ENCODE measurements at places on chromosomes 2 and 18.

GRCh38 chr2:74238879-74239278 lies 40.5 kb downstream of the MTHFD2 start:
- no peak for DNase-seq

- DNase-seq, result no peak
These were observed 9.9 kb downstream of the GLI2 start for GRCh38 chr2:120745420-120746111.

DNA sequence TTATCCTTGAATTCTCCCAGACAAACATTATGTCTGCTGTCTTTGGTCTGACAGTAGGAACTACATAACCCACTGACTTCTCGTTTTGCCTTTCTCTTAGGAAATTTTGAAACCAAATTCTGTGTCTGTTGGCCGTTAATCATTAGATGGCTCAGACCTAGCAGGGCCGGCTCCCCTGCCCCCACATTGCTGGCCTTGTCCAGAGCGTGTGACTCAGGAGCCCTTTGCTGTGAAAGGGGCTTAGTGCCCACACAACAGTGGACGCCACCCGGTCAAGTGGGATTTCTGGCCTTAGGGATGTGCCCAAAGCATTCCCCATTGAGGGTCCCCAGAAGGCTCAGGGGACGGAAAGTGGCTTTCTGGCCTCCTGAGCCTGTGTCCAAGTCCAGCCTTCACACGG lies 137.5 kb downstream of the CTIF start:
- no peak for DNase-seq

DNA sequence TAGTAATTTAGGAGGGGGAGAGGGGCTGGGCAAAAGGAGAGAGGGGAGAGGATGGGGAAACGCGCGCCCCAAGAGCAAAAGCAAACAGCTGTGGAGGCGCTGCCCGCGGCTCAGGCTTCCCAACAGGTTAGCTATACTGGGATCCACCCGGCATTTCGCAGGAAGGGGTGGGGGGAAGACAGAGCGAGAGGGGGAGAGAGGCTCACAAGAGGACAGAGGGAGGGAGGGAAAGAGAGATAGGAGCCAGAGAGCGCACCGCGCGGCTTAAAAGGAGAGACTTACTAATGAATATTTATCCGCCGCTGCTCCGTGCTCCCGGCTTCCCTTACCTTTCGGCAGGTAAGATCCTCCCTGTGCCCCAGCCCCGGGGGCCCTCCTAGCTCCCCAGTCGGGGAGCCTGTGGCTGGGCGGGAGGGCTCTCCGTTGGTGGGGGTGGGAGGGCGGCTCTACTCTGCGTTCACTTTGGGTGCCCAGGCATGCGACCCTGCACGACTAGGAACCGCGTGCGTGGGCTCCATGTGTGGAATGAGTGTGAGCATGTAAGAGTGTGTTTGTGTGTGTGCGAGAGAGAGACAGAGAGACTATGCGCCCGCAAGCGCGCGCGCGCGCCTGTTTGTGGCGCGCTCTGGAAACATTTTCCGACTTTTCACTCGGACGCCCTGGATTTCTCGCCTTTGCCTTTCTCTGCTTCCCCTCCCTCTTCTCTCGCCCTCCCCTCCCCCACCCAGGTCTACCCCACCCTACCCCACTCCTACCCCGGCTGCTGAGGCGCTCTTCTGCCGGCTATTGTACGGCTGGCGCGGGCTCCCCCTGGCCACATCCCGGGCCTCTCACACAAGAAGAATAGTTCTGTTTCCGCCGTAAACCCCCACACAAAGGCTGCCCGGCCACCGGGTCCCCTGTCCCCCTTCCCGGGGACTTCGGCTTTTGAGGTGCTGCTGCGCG lies 7.2 kb upstream of the SIX3 start:
- no peak for DNase-seq

DNA sequence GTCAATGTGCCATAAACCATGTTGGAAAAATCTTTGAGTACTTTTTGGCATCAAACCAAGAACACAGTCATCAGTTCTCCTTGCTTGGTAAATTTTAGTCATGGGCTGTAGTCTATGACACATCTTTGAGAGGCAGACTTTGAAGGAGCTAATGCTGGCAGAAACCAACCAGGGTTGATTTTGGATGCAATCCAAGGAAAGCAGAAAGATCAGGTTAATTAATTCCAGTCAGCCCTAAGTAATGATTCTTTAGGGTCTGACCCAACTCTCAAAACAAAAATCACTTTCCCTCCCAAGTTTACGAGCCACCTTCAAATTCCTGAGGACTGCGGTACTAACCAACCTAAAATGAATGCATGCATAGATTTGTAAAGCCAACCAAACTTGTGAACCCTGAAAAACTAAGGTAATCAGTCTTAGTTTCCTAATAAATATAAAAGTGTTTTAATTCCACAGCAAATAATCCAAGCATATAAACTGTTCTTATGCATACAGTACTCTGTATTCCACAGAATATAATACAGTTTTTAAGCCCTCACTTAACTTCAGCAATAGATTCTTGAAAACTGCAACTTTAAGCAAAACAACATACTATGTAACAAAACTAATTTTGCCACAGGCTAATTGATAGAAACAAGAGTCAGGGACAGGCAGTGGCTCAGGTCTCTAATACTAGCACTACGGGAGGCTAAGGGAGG lies 22.0 kb downstream of the AP1S3 start:
- peak; percentile 55 for DNase-seq

- no peak for DNase-seq
These were observed 4.7 kb upstream of the KCNF1 start for GRCh38 chr2:10906926-10907625.

DNA sequence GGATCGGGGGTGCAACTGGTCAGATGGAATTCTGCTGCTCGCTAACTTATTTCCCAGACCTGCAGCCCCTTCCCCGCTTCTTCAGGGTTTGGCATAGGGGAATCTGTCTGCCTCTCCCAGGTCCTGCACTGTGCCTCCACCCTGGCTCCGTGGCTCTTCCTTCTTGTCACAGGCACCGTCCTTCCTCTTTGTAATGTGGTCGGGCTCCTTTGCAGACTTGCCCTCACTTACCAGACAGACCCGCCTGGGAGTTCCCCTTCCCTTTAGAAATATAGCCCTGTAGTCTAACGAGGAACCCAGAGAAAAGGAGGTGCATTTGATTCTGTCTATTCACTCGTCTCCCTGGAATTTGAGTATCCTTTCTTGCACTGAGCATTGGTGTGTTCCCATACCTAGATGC lies 63.9 kb upstream of the PAX8 start:
- DNase-seq, result no peak

- no peak for DNase-seq
These were observed 73.1 kb downstream of the RTN4 start for GRCh38 chr2:54977149-54977548.

- no peak for DNase-seq
These were observed 65.2 kb downstream of the C2orf76 start for GRCh38 chr2:119301413-119301812.

- no peak for DNase-seq
These were observed 252.8 kb upstream of the APCDD1 start for GRCh38 chr18:10201659-10202058.

DNA sequence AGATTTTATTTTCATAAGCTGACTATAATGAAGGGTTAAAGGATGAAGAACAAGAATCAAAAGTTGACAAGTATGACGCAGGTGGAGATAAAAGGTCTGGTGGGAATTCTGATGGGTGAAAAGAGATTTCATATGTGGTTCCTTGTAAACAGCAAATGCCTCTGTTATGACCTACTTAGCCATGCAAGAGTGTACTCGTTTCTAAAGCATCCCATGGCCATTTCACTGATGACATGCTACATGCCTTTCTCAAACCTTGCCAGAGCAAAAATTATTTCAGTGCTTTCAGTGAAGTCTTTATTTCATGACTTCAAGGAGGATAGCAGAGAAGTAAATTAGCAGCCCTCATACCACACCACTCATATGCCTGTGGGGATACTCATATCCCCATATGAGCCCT lies 71.7 kb downstream of the FEZ2 start:
- no peak for DNase-seq

DNA sequence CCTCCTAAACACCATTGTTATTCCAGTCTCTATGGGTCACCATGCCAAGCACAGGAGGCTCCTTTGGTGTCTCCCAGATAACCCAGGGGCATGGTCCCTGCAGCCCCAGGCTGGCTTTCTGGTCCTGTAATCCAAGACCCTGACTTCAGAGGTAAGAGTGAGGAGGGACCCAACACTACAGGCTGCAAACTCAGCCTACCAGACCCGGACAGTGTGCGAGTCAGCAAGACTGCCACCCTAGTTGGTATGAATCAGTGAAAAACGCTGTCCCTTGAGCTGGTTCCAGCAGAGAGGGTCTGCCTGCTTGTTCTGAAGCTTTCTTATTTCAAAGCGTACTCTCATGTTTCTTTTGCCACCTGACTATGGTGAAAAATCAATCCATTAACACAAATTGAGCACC lies 47.6 kb upstream of the ZFP36L2 start:
- no peak for DNase-seq

- DNase-seq, result no peak
These were observed 135.0 kb downstream of the LAMA3 start for GRCh38 chr18:23824240-23824639.

- no peak for DNase-seq
These were observed 85.6 kb upstream of the TSPYL6 start for GRCh38 chr2:54341656-54342055.

DNA sequence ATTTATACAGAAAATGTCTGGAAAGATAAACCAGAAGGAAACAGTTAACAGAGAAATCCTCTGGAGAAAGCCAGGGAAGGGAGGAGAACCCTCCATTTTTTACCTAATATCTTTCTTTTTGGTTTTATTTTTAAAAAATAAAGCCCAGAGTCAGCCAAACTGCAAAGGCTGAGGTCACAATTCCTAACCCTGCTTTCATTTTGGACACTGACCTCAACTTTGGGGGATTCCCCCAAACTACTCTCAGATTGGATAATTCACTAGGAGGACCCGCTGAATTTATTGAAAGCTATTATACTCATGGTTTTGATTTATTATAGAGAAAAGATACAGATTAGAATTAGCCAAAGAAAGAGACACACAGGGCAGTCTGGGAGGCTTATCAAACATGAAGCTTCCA lies 93.3 kb upstream of the SP3 start:
- DNase-seq, result no peak

GRCh38 chr2:186526281-186526680 lies 40.2 kb downstream of the ZC3H15 start:
- no peak for DNase-seq

DNA sequence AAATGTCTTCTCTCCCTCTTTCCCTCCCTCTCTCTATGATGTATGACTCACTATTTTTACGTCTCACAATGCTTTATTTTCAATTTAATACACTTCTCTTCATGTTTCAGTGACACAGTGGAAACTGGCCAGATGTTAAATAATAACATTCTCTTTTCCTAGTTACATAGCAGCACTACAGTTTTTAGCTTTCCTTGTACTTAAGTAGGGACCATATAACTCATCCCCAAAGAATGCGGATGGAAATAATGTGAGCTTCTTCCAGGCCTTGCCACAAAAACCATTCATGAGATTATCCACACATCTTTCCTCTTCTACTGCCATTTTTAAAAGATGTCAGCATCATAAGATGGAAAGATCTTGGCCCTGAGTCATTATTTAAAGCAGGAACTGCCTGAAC lies 789.4 kb downstream of the LRP1B start:
- DNase-seq, result no peak

GRCh38 chr2:100733391-100734187 lies 86.3 kb upstream of the NPAS2 start:
- DNase-seq, result peak; percentile 90

DNA sequence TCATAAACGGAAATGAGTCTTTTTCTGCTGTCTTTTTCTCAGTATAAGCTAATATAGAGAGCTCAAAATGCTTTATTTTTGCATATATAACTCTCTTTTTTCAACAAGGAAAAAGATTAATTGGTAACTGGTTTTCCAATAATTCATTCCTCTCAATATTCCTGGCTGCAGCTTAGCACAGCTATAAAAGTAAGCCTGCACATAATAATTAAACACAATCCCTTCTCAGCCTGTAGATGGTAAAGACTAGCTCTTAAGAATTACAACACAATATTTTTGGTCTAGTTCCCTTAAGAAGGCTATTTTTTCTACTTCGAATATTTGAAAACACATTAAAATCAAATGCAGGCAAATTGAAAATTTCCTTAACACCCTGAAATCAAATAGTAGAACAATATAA lies 258.0 kb downstream of the DOK6 start:
- DNase-seq, result no peak
